ENCODE measurements at places on chromosomes 5 and 9.

DNA sequence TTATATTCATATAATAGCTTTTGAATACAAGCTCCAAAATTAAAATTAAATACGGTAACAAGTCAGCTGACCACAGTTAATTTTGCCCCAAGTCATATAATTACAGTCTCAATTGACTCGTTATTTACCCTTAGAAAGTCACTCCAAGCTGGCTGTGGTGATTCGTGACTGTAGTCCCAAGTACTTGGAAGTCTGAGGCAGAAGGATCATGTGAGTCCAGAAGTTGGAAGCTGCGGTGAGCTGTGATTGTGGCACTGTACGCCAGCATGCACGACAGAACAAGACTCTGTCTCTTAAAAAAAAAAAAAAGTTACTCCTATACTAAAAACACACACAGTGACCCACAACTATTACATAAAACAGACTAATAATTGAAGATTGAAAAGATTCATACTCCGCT, 31.6 kb upstream of the DTWD2 start:
- DNase-seq: no peak

DNA sequence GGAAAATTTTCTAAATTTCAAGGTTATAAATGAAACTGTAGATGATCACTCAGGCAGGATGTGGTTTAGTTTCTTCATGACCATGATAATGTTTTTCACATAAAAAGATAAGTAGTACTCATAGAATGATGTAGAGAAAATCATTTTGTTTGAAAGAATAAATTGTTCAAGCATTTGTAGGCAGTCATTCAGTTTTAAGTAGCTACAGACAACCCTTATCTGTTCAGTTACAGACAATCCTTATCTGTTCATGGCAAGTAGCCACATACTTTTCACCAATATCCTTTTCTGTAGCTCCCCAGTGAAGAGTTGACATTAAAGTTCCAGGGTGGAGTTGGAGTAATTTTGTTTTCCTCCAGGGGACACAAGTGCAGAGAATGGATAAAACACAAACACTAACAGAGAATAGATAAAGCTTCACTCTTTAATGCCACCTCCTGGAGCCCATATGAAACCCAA, 278.1 kb upstream of the TNC start:
- no peak for DNase-seq

- DNase-seq: peak; percentile 13
Measured at GRCh38 chr9:76882686-76883085, 23.2 kb downstream of the PRUNE2 start.

DNA sequence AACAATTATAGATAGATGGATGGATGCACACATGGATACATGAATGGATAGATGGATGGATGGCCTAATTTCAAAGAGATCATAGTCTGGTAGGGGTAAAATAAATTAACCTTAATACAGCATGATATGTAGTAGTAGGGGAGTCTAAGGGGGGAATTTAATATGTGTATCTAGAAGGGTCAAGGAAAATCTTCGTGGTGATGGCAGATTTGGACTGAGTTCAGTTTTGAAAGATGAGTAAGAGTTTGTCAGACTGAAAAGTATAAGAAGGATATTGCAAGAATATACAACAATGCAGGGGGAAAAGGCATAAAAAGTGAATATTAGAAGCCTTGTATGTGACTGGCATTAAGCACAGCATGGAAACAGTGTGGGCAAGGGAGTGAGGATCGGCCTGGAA, 98.7 kb downstream of the ZNF462 start:
- DNase-seq: no peak

DNA sequence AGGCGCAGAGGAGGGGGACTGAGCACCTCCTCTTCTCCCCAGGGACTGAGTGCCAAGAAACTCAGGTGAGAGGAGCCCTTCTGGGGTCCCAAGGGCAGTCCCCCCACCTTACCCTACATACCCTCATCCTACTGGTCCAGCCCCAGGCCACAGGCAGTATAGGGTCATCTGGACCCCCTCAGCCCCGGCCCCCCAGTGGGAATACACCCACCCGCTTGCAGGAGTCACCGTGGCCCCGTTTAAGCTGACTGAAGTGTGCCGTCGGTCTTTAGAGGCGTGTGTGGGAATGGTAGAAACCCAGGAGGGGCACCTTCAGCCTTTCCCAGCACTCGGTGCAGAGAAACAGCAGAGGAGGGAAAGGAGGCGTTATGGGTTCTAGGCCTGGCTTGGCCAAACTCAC, 30.8 kb downstream of the COL15A1 start:
- DNase-seq: no peak

DNA sequence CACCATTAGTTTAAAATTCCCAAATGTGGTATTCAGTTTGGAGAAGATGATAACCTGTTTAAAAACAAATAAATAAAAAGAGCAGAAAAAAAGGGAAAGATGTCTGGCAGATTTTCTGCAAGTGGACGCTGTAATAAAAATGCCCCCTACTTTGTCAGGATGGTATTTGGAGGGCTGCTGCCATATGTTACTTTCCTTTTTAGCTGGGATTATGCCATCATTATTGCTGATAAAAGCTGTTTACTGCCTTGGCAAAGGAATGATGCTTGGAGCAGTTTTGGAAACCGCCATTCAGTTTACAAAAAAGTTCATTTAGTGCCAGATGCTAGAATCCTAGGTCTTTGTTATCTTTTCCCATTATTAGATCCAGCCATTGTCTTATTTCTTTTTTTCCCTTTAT, 104.8 kb downstream of the PBX3 start:
- no peak for DNase-seq

GRCh38 chr9:107597743-107598217, 108.2 kb upstream of the KLF4 start:
- DNase-seq: no peak

- no peak for DNase-seq
Measured at GRCh38 chr5:14062178-14062577, 81.0 kb upstream of the TRIO start.

DNA sequence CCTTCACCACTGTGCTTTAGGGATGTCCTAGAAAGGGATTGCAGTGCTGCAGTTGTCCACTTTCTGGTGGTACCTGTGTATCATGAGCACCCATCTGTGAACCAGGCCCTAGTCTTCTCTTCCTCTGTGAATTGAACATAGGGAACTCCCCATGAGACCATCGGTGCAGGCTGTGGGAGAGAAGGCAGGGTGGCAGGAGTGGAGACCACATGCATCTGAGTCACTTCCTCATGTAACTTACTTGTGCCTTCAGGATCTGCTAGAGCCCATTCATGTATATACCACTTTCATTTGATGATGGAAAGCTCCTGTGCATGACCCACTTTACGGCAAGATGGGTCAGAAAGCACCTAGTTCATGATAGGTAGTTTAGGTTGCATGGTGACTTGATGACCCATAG, 478.1 kb upstream of the CDH9 start:
- DNase-seq: no peak

- no peak for DNase-seq
Measured at GRCh38 chr5:168793841-168794837, 215.0 kb upstream of the PANK3 start.

GRCh38 chr5:123997064-123997461, 485.1 kb downstream of the CSNK1G3 start:
- no peak for DNase-seq

GRCh38 chr9:16705111-16705604, 165.3 kb downstream of the BNC2 start:
- peak; percentile 2 for DNase-seq

GRCh38 chr5:4294878-4295277, 699.2 kb downstream of the IRX1 start:
- DNase-seq: no peak

DNA sequence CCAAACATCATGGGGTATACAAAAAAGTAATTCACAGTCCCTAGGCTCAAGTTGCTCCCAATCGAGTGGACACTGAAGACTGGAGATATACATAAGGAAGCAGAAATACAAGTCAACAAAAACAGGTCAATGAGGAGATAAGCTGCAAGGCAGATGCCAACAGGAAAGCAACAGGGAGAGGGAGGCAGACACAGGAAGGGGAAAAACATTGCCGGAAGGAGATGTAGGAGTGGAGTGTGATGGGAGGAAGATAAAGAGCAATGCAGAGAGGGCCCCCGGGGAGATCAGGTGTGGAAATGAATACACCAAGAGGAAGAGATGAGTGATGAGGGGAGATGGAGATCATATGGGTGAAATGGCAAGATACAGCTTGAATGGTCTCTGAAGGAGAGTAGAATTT, 243.0 kb downstream of the RAB3C start:
- no peak for DNase-seq

GRCh38 chr5:115214541-115214940, 44.8 kb upstream of the TRIM36 start:
- no peak for DNase-seq

DNA sequence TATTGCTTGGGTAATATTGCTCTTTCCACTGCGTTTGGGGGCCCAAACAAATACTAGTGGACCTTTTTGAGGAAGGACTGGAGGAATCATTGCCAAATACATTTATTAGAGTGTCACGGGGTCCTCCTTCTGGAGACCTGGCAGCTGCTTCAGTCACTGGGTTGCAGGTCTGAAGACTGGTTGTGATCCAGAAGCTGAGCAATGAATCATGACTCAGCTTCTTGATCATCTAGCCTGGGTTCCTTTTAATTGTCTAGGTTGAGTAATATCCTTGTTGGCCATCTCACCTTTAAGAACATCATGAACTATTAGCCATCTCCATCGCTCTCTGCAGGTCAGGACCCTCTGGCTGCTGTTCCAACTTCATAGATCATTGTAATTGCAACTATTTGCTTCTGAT, 15.4 kb upstream of the UBAP1 start:
- no peak for DNase-seq
